HL-60 (cell line): ENCODE measurements at places on chromosomes 5 and 9.

- DNase-seq, result no peak
Measured at GRCh38 chr5:170139786-170140335, 34.2 kb downstream of the FOXI1 start.

- DNase-seq, result peak; percentile 3
Measured at GRCh38 chr9:99823681-99824377, 2.1 kb downstream of the NR4A3 start.

DNA sequence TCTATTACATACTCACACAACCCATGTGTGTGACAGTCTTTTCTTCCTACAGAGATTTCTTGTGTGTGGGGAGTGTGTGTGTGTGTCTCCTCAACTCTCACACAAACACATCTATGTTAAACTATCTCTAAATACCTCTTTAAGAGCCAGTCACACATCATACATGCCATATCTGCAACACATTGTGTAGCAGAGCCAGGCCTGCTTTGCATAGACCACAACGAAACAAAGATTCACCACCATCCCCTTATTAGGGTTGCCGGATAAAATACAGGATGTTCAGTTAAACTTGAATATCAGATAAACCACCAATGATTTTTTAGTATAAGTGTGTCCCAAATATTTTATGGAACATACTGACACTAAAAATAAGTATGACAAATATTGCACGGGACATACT is 2.3 kb downstream of the FAM170A start:
- no peak for DNase-seq

GRCh38 chr5:115460472-115460871 is 84.1 kb downstream of the FEM1C start:
- no peak for DNase-seq

DNA sequence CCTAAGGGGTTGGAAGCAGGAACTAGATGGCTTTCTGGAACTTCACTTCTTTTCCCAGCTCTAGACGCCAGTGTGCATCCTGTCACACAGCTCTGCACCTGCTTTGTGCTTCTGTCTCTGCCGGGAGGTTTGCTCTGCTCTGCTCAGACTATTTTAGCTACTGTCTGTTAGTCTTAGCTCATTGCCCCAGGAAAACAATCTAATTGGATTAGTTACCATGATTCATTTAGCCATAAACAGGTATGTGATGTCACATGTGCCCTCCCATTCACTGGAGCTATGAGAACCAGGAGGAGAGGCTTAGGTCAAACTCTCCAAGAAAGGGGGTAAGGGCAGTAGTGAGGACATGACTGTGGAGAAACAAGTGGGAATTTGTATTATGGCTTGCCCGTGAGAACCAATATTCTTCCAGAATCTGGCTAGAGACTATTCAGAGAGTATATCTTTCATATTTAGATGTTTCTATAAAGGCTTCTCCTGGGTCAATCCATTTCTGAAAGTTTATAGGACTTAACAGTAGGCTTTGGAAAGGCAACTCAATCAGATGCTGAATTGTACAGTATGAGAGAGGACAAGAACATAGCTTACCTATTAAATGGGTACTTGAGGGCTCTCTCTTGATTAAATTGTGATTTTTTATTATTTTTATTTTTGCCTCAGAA is 22.4 kb upstream of the NREP start:
- DNase-seq, result no peak

DNA sequence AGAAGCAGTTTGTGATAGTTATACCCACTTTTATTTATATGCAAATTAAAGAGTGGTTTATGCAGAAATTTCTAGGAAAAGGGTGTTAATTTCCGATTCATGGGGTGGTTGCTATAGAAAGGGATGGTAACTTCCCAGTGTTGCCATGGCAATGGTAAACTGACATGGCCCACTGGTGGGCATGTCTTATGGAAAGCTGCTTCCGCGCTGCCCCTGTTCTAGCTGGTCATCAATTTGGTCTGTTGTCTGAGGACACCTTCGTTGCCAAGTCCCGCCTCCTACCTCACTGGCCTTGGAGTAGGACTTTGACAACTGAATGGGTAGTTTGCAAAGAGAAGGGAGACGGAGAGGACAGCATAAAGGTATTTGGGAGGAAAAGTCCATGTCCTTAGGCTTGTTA is 74.0 kb upstream of the SMIM23 start:
- no peak for DNase-seq

DNA sequence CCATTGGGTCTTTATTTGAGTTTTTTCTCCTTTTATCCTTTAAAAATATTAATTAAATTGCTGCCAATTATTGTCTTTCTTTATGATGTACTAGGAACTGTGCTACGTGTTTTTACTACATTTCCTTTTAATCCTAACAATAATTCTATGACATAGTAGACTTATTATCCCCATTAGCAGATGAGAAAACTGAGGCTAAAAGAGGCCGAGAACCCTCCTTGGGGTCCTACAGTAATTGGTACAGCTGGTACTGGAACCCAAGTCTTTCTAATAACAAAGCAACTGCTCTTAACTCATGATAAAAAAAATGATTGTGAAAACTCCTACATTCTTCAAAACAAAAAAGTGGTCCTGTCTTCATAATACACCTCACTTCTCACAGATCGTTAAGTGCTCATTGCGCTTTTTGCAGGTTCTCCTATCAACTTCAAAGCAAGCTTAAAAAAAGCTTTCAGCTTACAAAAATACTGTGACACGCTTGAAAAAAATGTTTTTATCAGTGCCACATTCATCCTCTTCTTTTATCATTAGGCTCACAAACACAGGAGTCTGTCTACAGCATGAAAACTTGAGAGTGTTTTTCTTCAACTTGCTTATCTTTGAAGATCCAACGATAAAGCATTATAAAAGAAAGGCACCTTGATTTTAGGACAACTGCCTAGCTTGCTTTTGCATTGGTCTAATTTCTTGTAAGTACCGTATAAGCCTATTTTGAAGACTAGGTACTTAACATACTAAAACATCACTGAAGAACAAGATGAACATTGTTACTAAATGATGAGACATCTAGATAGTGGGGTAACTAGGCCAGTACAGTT is 32.4 kb downstream of the FYB1 start:
- no peak for DNase-seq

- no peak for DNase-seq
Measured at GRCh38 chr9:132804576-132805295, 73.3 kb downstream of the AK8 start.

- no peak for DNase-seq
Measured at GRCh38 chr9:137045294-137046087, 486 bp downstream of the NPDC1 start.

DNA sequence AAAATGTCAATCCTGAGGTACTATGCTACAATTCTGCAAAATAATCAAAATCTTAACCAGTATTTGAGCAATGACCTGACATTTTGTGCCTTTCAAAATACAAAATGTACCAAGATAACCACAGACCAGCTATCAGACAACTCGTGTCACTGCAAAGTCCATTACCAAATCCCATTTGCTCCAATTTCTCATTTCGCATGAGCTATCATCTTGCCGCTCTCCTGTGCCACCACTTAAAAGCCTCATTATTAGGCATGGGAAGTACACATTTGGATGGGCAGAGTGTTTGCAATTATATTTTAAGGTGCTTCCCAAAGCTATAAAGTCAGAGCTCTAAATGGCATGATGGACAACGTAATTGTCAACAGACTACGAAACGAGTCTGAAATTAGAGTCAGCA is 205.2 kb downstream of the AGTPBP1 start:
- no peak for DNase-seq

DNA sequence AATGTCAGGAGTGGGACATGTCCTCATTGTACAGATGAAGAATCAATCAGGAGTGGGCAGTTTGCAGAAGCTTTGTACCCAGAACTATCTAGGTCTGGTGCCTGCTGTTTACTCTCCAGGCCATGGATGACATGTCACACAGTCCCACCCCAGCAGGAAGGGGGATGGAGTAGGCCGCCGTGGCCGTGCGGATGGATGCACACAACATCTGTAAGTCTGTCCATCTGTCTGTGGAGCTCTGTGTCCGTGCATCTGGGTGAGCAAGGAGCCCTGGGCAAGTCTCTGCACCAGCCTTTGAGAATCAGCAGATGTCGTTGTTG is 311.5 kb upstream of the IRX4 start:
- no peak for DNase-seq

GRCh38 chr9:113719919-113720318 is 156.2 kb upstream of the ZNF618 start:
- no peak for DNase-seq

GRCh38 chr5:169279125-169279524 is 21.8 kb downstream of the SLIT3 start:
- no peak for DNase-seq

DNA sequence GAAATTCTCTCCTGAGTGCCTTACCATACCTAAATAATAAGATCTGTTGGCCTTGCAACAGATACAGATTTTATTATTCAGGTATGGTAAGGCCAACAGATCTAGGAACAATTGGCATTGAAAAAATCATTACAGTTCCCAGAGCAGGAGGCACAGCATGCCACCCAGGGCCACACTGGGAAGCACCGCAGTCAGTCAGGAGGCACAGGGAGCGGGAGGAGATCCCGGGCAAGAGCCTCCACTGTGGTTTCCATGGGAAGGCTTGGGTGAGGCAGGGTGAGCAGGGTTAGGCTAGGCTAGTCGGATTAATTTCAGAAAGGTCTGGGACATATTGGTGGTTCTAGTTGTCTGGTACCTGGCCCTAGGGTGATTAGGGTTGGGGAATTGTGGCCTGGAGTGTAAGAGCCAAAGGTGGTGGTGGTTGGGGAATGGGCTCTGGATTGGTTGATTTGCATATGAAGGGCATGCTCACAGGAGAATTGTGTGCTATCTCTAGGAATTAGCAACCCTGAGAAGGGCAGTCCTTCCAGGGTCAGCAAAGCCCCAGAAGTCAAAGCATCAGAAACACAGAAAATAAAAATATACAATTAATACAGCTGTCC is 111.4 kb downstream of the PDE8B start:
- DNase-seq, result no peak

GRCh38 chr9:99193466-99193821 is 28.3 kb downstream of the ALG2 start:
- DNase-seq, result no peak

DNA sequence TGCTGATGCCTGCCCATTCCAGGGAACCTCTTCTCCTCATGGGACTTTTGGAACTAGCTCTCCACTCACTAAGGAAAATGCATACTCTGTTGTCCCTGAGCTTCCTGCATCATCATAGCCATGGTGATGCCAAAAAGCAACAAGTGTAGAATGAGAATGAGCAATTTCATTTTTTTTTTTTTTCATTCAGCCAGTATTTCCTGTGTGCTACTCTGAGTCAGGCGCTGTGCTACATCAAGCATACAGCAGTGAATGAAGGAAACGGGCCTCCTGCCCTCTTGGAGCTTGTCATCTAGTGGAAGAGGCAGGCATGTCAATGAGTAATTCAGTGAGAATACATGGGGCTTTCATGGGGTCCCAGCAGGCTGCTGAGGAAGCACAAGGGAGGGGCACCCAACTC is 483.1 kb downstream of the BNC2 start:
- DNase-seq, result no peak

GRCh38 chr9:124182741-124183140 is 75.0 kb upstream of the NEK6 start:
- no peak for DNase-seq

GRCh38 chr9:123089790-123090189 is 56.3 kb downstream of the GPR21 start:
- DNase-seq, result no peak

GRCh38 chr5:77636641-77637169 is 1.8 kb downstream of the OTP start:
- DNase-seq, result no peak

GRCh38 chr9:95588724-95589588 is 72.2 kb upstream of the PTCH1 start:
- DNase-seq, result no peak

DNA sequence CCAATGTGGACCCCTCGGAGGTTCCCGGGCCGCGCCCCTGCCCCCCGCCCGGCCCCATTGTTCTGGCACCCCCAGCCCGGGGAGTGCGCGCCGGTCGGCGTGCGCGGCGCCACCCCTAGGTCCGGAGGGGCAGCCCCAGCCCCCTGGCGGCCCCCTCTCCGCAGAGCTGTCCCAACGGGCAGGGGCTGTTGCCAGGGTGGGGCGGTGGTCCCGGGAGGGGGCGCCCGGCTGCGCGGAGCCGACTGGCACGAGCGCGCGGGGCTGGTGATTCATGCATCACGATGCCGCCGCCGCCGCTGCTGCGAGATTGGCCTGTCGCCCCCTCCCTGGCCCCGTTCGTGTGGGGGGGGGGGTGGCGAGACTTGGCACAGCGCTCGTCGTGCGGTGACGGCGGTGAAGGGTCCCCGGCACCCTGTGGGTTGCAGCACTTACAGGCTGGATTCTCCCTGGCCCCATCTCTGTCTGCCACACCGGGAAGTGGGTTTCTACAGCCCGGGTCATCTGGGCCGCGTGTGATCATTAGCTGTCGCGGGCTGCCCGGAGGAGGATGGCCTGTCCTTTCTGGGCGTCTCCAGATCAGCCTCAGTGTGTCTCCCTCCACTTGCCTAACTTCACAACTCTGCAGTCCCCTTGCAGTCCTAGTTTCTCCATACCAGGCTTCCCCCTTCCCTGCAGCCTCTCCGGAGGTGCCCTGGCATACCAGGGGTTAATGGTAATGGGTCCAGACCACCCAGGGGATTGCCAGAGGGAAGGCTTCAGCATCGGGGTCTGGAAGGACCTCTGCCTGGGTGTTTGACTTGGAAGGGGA is 858 bp downstream of the NCS1 start:
- no peak for DNase-seq

DNA sequence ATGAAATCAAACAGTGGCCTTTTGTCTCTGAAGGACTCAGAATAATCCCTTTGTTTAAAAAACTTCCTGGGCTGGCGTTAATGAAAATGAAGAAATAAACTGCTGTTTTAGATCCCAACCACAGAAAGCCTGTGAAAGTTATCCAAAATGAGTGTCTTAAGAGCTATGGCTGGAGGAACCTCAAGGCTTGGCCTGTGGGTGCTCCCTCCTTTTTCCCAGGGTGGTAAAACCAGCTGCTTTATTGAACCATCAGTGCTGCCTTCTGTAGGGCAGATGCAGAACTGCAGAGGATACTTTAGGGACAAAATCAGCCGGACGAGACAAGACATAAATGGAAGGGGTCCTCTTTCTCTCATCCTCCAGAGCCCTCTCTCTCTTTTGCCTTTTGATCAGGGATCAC is 100.9 kb downstream of the SMARCA2 start:
- no peak for DNase-seq

GRCh38 chr5:116992681-116993080 is 418.1 kb upstream of the SEMA6A start:
- DNase-seq, result no peak

GRCh38 chr9:126376311-126377175 is 49.9 kb downstream of the MVB12B start:
- DNase-seq, result no peak

GRCh38 chr9:77743386-77743785 is 95.3 kb upstream of the GNA14 start:
- DNase-seq, result no peak

DNA sequence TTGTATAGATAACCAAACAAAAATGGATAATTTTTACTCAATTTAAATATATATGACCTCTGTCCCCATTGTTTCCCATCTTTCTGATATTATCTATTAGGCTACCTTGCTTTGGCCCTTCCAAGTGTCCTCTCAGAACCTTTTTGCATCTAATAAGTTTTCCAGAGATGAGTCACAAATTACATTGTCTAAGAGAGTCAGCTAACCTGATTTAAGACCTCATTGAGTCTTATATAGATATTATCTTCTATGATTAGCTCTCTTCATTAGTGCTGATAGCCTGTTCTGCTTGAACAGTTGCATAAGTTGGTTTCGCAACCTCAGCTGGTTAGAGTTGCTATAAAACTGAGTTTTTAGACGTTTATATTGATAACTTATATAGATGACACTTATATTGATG is 623.1 kb downstream of the LRRC70 start:
- no peak for DNase-seq

GRCh38 chr5:148912714-148913398 is 86.4 kb downstream of the ADRB2 start:
- no peak for DNase-seq

- no peak for DNase-seq
Measured at GRCh38 chr9:15404171-15404570, 18.5 kb upstream of the SNAPC3 start.
